ENCODE measurements at places on chromosomes 16 and 17. TPM values are rescaled to one million over a fixed set of nuclear protein-coding genes. Genes with fewer than 3 reads are reported as not detected.

Gene NPIPA5
- total RNA-seq: 8.6 TPM

Gene CTRB1
- total RNA-seq: not detected

Gene CACNG1
- total RNA-seq: not detected

Gene FBXL16
- 0.27 TPM for total RNA-seq

Gene COPS3
- 56.4 TPM for total RNA-seq

Gene CDH5
- 50.1 TPM for total RNA-seq

Measured in gastroesophageal sphincter (tissue), 4 donors.